RKO (cell line): ENCODE measurements at places on chromosomes 11 and 22.

- DNase-seq, result no peak
Measured at GRCh38 chr22:45554040-45554406, 51.3 kb downstream of the FBLN1 start.

- no peak for DNase-seq
Measured at GRCh38 chr11:62127426-62127825, 3.6 kb downstream of the INCENP start.

DNA sequence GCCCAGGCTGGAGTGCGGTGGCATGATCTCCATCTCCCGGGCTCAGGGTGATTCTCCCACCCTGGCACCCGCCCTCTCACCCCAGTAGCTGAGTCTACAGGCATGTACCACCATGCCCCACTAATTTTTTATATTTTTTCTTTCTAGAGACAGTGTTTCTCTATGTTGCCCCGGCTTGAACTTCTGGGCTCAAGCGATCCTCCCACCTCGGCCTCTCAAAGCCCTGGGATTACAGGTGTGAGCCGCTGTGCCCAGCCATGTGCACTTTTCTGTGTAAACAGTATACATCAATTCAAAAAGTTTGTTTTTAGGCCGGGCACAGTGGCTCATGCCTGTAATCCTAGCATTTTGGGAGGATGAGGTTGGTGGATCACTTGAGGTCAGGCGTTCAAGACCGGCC is 14.7 kb downstream of the GRIK4 start:
- no peak for DNase-seq

DNA sequence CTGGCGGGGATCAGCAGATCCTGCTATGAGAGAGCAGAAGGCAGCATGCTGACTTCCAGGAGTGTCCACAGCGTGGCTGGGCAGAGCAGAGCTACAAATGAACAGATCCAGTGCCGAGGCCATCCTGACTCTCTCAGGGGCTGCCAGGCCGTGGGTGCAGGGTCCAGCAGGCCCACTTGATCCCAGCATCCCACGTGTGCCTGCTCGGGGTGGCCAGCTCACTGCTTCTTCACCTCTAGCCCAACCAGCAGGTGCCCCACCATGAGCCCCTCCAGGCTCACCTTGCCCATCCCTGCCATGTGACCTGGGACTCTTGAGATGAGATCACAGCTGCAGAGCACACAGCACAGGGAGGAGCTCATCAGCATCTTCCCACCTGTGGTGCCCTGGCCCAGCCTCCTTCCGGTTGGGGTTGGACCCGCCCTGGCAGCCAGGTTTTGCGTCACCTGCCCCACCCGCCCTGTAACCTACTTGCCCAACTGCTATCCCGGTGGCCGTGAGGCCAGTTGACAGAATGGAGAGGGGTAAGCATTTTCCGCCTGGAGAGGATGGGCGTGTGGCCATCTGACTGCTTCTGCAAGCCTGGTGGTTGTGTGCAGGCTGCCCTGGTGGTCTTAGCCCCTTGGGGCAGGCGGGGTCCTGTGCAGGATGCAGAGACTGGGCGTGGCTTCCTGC is 11.0 kb downstream of the TANGO2 start:
- DNase-seq, result no peak

GRCh38 chr22:36761553-36762240 is 14.2 kb downstream of the IFT27 start:
- DNase-seq, result no peak

DNA sequence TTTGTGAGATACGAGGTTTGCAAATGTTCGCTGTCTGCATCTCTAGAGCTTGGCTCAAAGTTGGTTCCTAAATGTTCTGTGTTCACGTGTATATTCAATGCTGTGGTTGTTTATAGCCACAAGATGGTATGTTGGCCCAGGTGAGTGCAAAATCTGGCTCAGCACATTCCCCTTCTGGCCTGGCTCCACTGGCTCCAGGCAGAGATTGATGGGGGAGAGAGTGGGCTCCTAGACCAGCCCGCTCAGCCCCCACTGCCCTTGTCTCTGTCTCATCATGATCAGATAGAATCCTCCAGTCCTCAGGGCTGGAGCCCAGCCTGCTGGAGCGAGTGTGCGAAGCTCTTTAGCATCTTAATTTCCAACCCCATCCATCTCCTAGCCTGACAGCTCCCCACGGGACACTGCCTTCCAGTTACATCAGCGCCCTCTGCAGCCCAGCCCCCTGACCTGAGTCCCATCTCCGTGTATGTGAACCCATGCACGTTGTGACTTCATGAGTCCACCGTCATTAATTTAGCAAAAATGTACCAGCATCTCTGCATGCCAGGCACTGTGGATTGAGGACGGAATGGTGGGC is 2.0 kb downstream of the P2RX3 start:
- DNase-seq, result no peak

- DNase-seq, result no peak
Measured at GRCh38 chr22:37509059-37509860, 10.0 kb downstream of the CARD10 start.

GRCh38 chr22:31346733-31347250 is 646 bp upstream of the PATZ1 start:
- peak; percentile 79 for DNase-seq

- DNase-seq, result no peak
Measured at GRCh38 chr22:38674888-38675287, 6.9 kb upstream of the TOMM22 start.

DNA sequence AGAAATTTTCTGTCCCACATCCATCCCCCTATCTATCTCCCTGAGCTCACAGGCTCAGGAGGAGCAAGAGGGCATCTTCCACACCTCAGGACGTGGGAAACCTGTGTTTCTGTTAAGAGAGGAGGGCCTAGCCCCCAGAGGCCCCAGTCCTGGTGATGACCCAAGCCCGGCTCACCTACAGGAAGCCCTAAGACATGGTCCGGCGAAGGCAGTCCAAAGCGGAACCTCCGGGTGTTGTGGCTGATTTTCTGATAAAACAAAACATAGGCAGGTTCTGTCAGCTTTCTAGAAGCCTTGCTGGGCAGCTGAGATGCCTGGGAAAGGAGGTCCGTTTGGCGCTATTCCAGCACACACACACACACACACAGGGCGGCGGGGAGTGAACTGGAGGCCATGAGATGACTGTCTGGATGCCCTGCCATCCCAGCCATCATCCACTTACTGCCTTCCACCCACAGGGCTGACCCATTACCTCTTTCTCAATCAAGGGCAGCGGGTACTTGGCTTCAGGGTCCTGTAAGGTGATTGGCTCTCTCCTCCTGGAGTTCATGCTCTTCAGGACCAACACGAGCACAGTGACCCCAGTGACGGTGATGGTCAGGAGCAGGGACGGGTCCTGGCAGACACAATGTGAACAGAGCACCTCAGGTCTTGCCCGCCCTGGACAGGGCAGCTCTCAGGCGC is 882 bp downstream of the CYB5R2 start:
- DNase-seq, result no peak

GRCh38 chr11:34585735-34586487 is 35.0 kb upstream of the EHF start:
- peak; percentile 72 for DNase-seq

DNA sequence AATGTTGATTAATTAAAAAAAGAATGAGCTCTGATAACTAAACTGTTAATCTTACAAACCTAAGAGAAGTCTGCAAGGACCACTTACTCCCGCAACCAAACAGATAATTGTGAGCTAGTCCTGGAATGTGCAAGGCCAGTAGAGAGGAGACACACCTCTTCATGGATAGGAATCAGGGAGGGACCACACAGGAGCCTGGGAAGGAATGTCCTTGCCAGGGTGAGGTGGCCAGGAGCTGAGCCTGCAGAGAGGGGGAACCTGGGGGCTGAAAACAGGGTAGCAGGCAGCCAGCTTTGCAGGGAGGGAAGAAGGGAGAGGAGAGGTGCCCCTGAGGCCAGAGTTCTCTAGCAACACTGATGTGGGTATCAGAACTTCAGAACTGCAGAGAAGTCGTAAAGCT is 9.4 kb upstream of the NLRP10 start:
- no peak for DNase-seq

DNA sequence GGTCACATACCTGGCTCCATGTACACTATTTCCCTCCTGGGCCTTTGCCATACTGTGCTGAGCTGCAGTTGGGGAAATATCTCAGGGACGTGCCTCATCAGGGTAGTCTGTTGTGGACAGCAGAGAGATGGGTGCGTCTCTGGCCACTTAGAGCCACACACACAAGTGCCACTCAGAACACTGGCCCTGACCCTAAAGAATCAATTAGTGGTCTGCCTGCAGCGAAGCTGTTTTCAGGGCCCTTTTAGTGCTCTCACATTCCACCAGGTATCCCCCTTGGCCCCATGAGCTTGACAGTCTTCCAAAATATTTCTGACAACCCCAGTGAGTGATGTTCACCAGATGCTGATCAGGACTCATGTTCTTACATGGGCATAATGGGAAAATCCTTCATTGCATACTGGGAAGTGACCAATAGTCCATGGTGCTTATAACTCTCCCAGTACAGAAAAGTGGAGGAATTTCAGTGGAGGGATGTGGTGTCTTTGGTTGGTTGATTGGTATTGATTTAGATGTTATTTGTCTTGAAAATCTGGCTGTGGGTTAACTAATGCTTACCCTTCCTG is 66.1 kb downstream of the ME3 start:
- no peak for DNase-seq

DNA sequence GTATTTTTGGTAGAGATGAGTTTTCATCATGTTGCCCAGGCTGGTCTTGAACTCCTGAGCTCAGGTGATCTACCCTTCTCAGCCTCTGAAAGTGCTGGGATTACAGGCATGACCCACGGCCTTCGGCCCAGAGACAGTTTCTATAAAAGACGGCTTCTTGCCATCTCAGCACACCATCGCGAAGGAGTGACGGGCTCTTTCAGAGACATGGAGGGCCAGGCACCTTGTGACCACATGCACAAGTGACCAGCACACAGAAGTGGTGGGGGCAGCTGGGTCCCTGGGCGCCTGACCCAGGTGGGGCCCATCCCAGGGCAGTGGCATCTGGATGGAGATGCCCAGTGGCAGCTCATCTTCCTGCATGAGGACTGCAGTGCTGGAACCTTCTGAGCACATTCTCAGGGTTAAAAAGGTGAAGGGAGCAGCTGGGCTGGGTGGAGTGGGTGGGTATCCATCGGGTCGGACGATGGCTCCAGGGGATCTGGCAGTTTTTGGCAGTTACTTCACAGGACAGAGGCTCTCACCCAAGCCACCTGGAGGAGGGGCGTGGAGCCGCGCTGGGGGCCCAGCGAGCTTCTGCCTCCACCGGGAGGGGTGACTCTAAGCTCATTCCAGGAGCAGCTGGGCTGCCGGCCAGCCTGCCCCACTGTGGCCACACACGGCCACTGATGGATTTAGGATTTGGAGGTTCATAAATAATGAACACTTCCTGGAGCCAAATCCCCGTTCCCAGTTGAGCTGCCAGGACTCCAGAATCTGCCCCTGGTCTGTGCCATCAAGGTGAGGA is 373.0 kb downstream of the CTTN start:
- DNase-seq, result no peak

GRCh38 chr22:38262051-38262795 is 10.6 kb downstream of the TMEM184B start:
- peak; percentile 21 for DNase-seq

GRCh38 chr11:35007277-35007676 is 90.9 kb downstream of the PDHX start:
- DNase-seq, result no peak

- DNase-seq, result peak; percentile 85
Measured at GRCh38 chr22:37316875-37317371, 34.6 kb downstream of the CYTH4 start.

- DNase-seq, result no peak
Measured at GRCh38 chr11:122751292-122752070, 86.8 kb upstream of the CRTAM start.

GRCh38 chr22:30743257-30744020 is 48.8 kb downstream of the OSBP2 start:
- no peak for DNase-seq

DNA sequence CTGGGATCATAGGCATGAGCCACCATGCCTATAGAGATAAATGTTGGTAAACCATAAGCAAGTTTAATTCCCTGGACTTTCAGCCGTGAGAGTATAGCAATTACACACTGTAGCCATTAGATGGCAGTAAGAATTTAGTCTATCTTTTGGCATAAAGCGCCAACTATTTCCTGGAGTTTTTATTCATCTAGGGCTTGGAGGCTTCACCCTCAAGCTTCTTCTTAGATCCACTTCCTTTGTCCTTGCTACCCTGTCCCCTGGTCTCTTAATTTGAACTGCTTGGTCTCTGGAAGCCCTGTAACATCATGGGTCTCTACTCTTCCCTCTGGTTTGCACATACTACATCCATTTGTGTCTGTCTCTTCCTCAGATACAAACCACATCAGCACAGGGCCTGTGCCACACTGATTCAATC is 38.2 kb downstream of the OR10A6 start:
- peak; percentile 83 for DNase-seq

GRCh38 chr11:75047191-75047590 is 49.5 kb downstream of the OR2AT4 start:
- DNase-seq, result no peak

- DNase-seq, result no peak
Measured at GRCh38 chr11:19868281-19868821, 155.7 kb downstream of the NAV2 start.

GRCh38 chr11:78110351-78110750 is 29.1 kb downstream of the ALG8 start:
- no peak for DNase-seq

GRCh38 chr11:15707194-15707593 is 592.5 kb downstream of the INSC start:
- DNase-seq, result no peak
